ENCODE measurements at places on chromosomes 6 and 20. TPM values are rescaled to one million over a fixed set of nuclear protein-coding genes. Genes with fewer than 3 reads are reported as not detected.

GRCh38 chr6:74091136-74091793, 395.3 kb downstream of the CD109 start:
- peak; percentile 88 for DNase-seq

DNA sequence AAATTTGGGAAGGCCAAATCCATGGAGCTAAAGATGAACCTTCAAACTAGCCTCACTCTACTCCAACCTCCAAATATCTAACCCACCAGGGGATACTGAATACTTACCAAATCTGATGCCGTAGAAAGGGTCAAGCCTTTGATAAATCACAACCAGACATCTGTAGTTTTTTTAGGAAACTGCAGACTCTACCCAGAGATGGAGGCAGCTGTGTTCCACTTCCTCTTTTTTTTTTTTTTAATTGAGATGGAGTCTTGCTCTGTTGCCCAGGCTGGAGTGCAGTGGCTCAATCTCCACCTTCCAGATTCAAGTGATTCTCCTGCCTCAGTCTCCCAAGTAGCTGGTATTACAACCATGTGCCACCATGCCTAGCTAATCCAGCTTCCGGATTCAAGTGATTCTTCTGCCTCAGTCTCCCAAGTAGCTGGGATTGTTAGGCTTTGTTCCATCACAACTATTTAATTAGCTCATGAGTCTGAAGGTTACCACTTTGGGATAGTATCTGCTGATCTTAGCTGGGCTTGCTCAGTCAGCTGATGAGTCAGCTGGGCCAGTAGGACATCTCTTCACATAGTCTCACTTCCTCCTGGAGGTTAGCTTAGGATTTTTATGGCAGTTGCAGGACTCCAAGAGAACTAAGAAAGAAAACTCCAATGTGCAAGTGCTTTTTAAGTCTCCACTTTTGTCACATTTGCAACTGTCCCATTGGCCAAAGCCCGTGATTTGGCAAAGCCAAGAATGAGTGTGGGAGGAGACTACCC, 13.3 kb downstream of the FRK start:
- no peak for DNase-seq

GRCh38 chr20:59055302-59055701, 12.7 kb upstream of the PRELID3B start:
- no peak for DNase-seq

DNA sequence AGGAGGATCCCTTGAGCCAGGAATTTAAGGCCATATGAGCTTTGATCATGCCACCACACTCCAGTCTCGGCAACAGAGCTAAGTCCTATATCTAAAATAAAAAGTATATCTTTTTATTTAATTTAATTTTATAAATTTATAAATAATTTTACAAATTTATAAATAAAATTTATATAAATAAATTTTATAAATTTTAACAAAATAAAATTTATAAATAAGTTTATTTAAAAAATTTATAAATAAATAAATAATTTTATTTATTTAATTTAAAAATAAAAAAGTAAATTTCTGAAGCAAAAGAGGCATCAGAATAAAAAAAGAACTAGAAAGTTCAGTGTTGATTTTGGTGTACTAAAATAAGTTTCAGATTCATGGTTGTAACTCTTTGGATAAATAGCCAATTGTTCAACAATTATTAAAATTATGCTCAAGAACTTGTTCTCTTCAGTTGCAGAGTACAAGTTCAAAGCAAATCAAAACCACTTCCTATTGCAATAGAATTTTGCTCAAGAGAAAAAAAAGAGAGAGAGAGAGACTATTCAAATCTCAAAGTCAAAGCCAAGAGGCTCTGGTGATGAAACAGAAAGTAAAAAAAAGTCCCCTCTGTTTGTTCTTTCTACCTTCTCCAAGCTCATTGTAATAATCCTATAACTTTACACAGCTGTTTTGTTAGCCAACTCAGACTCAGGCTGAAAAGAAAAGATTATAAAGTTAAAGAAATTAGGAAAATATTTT, 547.5 kb upstream of the ADGRB3 start:
- no peak for DNase-seq

DNA sequence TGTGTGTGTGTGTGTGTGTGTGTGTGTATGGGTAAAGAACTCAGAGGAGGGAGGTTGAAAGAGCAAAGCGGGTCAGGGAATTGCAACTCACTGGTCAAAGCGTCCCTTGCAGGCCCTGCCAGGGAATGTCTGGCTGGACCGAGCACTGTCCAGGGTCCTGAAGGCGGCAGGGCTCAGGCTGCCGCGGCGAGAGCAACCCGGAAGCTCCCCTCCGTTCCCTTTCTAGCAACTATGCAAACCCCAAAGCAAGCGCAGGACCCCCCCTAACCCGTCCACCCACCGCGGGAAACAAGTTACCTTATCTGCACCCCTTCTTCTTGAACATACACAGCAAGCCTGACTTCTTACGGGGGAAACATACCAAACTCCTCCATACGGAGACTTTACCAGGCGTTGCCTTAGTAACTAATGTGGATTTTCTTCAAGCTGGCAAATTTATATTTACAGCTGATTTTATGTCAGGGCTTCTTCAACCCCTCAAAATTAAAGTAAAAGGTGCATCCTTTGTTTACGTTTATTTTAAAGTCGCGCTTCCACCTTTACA, 538 bp upstream of the GRM1 start:
- DNase-seq = peak; percentile 82

GRCh38 chr6:159101656-159102055, 56.9 kb upstream of the TAGAP start:
- no peak for DNase-seq

DNA sequence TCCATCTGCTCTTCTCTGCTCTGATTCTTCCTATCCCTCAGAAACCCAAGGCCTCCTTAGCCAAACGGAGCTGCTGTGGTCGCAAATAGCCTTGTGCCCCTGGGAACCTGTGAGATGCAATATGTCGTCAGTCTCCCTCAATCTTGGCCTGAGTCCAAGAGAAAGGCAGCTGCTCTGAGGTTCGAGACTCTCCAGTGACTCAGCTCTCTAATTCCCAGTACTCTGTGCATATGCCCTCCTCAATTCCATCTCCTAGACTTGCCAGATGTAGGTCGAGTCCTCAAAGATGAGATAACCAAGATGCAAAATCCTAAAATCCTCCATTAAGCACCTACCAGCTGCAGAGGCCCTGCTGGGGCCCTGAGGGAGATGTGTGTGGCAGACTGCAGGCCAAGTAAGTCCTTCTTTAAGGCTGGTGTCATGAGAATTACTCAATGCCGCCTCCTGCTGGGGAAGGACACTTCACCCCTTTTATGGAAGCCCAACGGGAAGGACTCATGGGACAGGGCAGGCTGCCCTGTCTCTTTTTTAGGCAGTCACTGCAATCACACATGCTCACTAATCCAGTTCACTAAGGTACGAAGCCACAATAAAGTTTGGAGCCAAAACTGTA, 28.5 kb downstream of the C6orf15 start:
- peak; percentile 84 for DNase-seq

DNA sequence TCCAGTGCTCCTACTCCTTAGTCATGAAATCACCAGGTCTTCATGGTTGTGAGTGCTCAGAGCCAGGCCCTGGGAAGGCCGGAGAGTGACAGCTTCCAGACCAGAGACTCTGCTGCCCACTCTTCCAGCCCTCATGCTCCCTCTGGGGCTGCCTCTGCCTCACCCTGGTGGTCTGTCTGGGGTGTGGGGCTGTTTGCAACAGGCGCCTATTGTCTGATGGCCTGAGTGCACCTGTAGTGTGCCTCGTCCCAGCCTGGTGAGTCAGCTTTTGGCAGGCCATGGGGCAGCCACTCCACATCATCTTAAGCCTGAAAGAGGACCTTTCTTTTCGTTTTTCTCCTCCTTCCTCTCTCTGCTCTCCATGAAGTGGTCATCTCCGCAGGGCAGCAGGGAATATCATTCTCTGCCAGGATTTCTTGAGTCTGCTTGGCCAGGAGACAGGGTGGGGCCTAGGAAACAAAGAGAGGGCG, 173.8 kb downstream of the VEGFA start:
- DNase-seq = no peak

GRCh38 chr6:137046871-137047412, 2.2 kb upstream of the IL20RA start:
- DNase-seq = no peak

- DNase-seq = no peak
Measured at GRCh38 chr6:113558431-113558830, 298.7 kb upstream of the MARCKS start.

DNA sequence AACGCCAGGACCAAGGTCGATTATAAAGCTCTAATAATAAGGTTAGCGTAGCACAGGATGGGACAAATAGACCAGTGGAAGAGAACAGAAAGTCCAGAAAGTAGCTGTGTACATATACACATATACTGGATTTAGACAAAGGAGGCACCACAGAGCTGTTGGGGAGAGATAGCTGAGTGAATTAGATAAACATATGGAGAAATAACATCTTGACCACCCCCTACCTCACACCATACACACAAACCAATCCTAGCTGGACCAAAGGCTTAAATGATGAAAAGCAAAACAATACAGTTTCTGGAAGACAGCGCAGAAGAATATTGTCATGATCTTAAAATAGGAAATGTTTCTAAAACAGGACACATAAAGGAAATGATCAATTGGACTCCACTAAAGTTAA, 112.9 kb downstream of the PXDC1 start:
- no peak for DNase-seq

DNA sequence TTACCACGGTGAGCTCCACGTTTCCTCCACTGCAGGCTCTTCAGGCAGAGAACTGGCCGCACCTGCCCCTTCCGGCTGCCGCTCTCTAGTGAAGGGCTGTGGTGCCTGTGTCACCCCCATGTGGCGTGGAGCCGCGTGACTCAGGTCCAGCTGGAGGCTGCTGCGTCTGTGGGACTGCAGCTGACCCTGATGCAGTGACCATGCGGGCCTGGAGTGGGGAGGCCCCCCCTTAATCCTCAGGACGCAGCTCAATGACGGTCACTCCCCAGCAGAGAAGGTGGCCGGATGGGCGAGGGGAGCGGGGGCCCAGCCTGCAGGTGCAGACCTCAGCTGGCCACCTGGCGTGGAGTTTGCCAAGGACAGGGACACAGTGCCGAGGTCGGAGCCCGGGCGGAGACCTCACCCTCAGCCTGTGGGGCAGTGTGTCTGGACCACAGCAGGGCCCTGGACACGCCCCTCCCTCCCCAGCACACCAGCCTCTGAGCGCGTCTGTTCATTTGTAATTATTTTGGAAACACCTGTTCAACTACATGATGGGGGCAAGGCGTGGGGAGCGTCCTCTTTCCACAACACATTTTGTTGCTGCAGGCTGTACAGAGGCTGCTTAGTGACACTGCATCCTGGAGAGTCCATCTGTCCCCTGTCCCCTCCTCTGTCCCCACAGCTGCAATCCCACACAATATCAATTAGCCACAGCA, 10.7 kb downstream of the BHLHE23 start:
- DNase-seq = no peak

DNA sequence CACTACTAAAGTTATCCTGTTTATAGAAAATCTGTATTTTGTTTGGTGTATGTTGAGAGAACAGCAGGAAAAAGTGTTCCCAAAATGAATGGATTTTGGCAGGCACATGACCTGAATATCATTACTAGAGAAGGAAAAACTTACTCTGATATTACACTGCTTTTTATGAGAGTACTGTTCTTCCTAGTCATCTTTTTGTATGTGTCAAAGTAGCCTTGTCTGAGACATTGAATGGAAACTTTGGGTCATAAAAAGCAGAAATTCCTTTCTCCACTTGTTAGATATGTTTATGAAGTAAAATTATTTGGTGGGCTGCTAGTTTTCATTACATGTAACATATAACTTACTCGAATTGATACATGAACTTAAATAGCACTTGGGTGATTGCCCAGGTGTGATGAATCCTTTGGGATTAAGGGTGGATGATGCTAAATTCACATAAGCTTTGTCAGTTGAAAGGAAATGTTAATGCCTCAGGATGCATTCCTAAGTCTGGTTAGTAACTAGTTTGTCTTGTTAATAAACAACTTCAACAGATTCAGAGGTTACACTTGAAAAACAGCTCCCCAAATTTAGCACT, 206.7 kb downstream of the CENPW start:
- DNase-seq = peak; percentile 34

- DNase-seq = peak; percentile 69
Measured at GRCh38 chr20:50467718-50468356, 42.3 kb upstream of the PTPN1 start.

Gene HMGN3
- total RNA-seq = 166 TPM

- DNase-seq = peak; percentile 50
Measured at GRCh38 chr20:56625837-56626236, 3.3 kb upstream of the TFAP2C start.

GRCh38 chr6:34543421-34543820, 12.7 kb downstream of the SPDEF start:
- no peak for DNase-seq

- no peak for DNase-seq
Measured at GRCh38 chr6:150466196-150466595, 97.4 kb downstream of the IYD start.

Gene SRSF12
- 2.6 TPM for total RNA-seq

GRCh38 chr6:131101911-131102680, 33.2 kb upstream of the AKAP7 start:
- DNase-seq = no peak

DNA sequence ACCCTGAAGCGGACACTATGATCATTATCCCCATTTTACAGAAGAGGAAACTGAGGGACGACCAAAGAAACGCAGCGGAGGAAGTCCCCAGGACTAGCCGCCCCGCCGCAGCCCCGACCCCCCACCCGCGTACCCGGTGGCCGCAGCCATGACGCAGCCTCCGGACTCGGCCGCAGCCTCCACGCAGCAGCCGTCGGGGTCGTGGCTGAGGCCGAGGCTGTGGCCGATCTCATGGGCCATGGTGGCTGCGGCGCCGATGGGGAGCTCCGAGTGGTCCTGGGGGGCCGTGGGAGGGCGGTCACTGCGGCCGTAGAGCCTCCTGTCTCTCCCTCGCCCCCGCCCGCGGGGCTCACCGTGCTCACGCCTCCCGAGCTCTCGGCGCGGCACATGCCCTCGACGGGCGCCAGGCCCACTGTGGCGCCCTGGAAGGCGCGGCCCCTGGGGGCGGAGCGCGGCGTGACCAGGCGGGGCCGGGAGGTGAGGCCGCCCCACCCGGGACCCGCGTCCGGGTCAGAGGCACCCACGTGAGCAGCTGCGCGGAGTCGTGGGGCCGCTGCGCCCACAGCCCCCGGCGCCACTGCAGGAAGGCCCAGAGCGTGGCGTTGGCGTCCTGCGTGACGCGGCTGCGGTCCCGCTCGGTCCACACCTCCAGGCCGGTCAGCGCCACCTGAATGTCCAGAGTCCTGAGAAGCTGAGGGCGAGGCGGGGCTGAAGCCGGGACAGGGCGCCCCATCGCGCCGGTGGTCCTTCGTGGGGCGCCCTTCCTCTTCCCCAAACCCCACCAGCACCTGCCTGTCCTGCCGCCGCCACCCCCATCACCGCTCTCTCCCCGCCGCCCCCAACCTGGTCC, 8.4 kb downstream of the ADAM33 start:
- DNase-seq = peak; percentile 54

GRCh38 chr6:25278261-25278913, 787 bp upstream of the CARMIL1 start:
- peak; percentile 60 for DNase-seq

GRCh38 chr20:37920679-37921322, 17.9 kb downstream of the VSTM2L start:
- DNase-seq = no peak

Gene PRL
- total RNA-seq = not detected

GRCh38 chr6:21596949-21597682, 3.6 kb downstream of the SOX4 start:
- peak; percentile 51 for DNase-seq

Gene SIRPD
- total RNA-seq = not detected

GRCh38 chr6:36516559-36516958, 30.7 kb downstream of the STK38 start:
- no peak for DNase-seq

GRCh38 chr20:2142649-2143048, 41.0 kb downstream of the STK35 start:
- DNase-seq = no peak
